CD4-positive, alpha-beta memory T cell (primary cell): ENCODE measurements at places on chromosomes 1 and 21. TPM values are rescaled to one million over a fixed set of nuclear protein-coding genes. Genes with fewer than 3 reads are reported as not detected.

GRCh38 chr1:163836481-163836880 lies 514.7 kb downstream of the NUF2 start:
- H3K27ac ChIP-seq, result no peak overlapping the region
- no peak overlapping the region for H3K4me3 ChIP-seq
- H3K36me3 ChIP-seq, result no peaks in the 10 kb centered on the region
- H3K27me3 ChIP-seq, result no peaks in the 10 kb centered on the region

DNA sequence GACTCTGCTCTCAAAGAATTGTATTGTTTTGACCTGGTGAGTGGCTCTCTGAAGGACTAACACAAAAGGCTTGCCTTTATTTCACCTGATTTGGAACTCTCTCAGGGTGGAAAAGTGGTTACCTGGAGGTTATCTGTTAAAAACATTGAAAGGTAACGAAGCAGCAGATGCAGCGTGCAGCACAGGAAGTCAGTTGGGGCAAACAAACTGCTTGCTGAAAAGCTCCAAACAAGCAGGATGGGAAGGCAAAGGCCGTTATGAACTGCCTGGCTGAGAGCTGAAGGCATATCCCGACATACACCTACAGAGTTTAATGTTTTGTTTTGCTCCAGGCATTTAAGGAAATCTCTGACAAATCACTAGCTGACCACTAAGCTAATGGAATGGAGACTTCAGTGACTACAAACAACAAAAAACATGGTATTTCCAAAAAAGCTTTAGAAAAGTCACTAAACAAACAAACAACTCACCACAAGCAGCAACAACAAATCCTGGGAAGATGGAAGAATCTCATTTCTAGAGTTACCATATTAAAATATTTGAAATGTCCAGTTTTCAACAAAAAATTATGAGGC lies 44.3 kb upstream of the BATF3 start:
- DNase-seq, result no peak
- H3K27me3 ChIP-seq, result no peaks in the 10 kb centered on the region
- H3K4me3 ChIP-seq, result no peak overlapping the region
- peaks cover 8% of the 10 kb centered on the region for H3K4me1 ChIP-seq

- H3K27ac ChIP-seq, result no peak overlapping the region
- no peak for DNase-seq
- H3K4me1 ChIP-seq, result no peaks in the 10 kb centered on the region
- no peaks in the 10 kb centered on the region for H3K27me3 ChIP-seq
- no peaks in the 10 kb centered on the region for H3K36me3 ChIP-seq
Observed at GRCh38 chr1:59110271-59110670, 186.6 kb upstream of the FGGY start.

DNA sequence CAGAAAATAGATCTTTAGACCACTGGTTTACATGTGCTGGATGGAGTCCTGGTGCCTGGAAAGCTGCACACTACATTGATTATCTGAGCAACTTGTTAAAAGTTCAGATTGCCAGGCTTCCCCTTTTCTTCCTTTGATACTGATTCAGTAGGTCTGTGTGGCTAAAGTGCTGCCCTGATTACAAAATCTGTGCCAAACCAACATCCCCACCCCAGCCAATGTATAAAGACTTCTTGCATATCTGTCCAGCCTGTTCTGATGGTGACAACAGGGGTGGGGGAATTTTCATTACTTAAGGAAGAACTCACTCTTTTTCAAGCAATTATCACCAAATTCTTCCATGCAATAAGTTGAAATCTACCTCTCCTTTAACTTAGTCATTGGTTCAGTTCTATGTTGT lies 135.5 kb downstream of the TNFSF18 start:
- DNase-seq, result no peak
- H3K27me3 ChIP-seq, result no peaks in the 10 kb centered on the region
- no peak overlapping the region for H3K4me3 ChIP-seq
- no peak overlapping the region for H3K27ac ChIP-seq
- H3K36me3 ChIP-seq, result no peaks in the 10 kb centered on the region

- H3K4me1 ChIP-seq, result peaks cover 8% of the 10 kb centered on the region
- no peaks in the 10 kb centered on the region for H3K36me3 ChIP-seq
- no peak for DNase-seq
- no peak overlapping the region for H3K27ac ChIP-seq
- no peak overlapping the region for H3K4me3 ChIP-seq
- H3K27me3 ChIP-seq, result no peaks in the 10 kb centered on the region
Observed at GRCh38 chr1:9008236-9008635, 18.0 kb downstream of the SLC2A7 start.

DNA sequence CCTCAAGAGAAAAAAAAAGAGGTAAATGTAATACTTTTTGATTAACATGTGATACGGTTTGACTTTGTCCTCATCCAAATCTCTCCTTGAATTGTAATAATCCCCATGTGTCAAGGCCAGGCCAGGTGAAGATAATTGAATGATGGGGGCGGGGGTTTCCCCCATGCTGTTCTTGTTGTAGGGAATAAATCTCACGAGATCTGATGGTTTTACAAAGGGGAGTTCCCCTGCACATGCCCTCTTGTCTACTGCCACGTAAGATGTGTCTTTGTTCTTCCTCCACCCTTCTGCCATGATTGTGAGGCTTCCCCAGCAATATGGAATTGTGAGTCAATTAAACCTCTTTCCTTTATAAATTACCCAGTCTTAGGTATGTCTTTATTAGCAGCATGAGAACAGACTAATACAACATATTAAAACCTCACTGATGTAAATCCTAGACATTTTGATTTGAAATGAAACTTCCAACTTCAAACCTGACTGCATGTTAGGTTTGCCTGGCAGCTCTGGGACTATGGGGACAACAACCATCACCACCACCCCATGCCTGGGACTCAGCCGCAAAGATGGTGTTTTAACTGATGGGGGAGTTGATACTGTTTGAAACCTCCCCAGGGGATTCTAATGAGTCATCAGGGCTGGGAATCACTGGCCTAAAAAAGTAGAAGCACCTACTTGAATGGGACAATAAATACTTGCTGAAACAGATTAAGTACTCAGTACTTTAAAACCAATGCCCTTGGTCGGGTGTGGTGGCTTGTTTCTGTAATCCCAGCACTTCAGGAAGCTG lies 32.8 kb upstream of the BACH1 start:
- no peaks in the 10 kb centered on the region for H3K27me3 ChIP-seq
- no peak for DNase-seq
- no peaks in the 10 kb centered on the region for H3K36me3 ChIP-seq
- no peak overlapping the region for H3K27ac ChIP-seq

GRCh38 chr1:25651824-25652741 lies 35.5 kb downstream of the MAN1C1 start:
- no peaks in the 10 kb centered on the region for H3K36me3 ChIP-seq
- H3K4me1 ChIP-seq, result peaks cover 23% of the 10 kb centered on the region
- H3K27me3 ChIP-seq, result no peaks in the 10 kb centered on the region
- no peak overlapping the region for H3K4me3 ChIP-seq

- no peak overlapping the region for H3K27ac ChIP-seq
- H3K36me3 ChIP-seq, result no peaks in the 10 kb centered on the region
- H3K4me1 ChIP-seq, result no peaks in the 10 kb centered on the region
- no peak overlapping the region for H3K4me3 ChIP-seq
Observed at GRCh38 chr21:36551731-36552433, 72.0 kb upstream of the CLDN14 start.

DNA sequence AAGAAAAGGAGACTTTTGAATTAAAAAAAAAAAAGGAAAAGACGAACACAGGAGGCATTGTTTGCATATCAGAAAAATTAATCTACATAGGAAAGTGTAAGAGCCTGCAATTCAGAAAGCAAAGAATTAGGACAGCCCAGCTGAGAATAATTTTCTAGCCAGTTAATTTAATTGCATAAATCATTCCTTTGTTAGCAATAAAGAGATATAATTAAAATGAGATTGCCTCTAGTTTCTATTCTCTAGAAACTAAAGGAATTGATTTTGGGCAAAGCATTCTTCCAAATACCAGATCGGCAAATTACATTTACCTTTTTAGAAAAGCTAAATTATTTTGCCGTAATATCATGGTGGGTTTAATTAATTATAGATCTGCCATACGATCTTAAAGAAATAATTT lies 46.0 kb downstream of the NUF2 start:
- H3K36me3 ChIP-seq, result no peaks in the 10 kb centered on the region
- H3K27me3 ChIP-seq, result no peaks in the 10 kb centered on the region
- no peak overlapping the region for H3K4me3 ChIP-seq
- H3K27ac ChIP-seq, result no peak overlapping the region
- DNase-seq, result no peak

- no peak overlapping the region for H3K4me3 ChIP-seq
- peaks cover 8% of the 10 kb centered on the region for H3K4me1 ChIP-seq
- H3K27me3 ChIP-seq, result no peaks in the 10 kb centered on the region
Observed at GRCh38 chr1:206498685-206499084, 8.6 kb upstream of the RASSF5 start.

DNA sequence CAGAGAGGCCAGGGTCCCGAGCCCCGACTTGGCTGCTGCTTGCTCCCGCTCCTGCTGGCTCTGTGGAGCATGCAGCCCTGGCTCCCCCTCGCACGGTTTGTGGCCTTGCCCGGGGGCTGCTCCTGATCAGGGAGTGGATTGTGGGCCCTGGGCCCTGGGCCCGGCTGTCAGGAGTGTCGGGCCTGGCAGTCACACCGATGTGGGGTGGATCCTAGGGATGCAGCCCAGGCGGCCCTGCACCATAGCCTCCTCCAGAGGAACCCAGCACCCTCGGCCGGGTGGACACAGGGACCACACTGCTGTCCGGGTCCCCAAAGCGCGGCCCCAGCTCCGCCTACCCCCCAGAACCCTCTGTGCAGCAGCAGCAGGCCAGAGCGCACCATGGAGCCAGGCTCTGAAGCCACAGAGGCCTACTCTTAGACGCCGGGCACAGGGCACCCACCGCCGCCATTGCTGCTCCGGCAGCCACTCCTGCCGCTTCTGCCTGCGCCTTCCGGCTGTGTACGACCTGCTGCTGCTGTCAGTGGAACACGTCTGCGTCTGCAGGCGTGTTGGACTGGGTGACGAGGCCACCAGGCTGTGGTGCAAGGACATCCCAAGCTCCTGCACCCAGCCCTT lies 9.4 kb downstream of the SLX9 start:
- H3K4me1 ChIP-seq, result peaks cover 9% of the 10 kb centered on the region
- DNase-seq, result no peak
- no peaks in the 10 kb centered on the region for H3K27me3 ChIP-seq
- H3K27ac ChIP-seq, result no peak overlapping the region

- no peaks in the 10 kb centered on the region for H3K36me3 ChIP-seq
- H3K4me3 ChIP-seq, result no peak overlapping the region
- DNase-seq, result no peak
- no peaks in the 10 kb centered on the region for H3K4me1 ChIP-seq
- no peaks in the 10 kb centered on the region for H3K27me3 ChIP-seq
- H3K27ac ChIP-seq, result no peak overlapping the region
Observed at GRCh38 chr1:242788771-242789170, 264.3 kb upstream of the PLD5 start.

DNA sequence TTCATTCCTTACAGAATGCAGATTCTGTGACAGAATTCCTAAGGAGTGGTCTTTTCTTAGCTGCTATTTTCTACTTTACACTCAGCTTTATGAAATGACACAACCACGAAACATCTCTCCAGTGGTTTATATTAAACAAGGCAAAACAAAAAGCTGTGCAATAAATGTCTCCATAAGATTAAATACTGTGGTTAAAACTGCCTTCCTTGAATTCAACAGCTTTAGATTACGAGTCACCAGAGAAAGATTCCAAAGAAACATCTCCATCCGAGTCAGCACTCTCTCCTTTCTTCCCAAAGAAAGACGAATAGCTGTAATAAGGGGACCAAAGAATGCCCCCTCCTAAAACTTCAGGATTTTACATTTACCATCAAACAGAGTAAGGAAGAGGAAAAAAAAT lies 4.6 kb upstream of the C1orf87 start:
- no peak overlapping the region for H3K27ac ChIP-seq
- no peak overlapping the region for H3K4me3 ChIP-seq
- no peak for DNase-seq
- H3K36me3 ChIP-seq, result no peaks in the 10 kb centered on the region
- peaks cover 3% of the 10 kb centered on the region for H3K27me3 ChIP-seq

DNA sequence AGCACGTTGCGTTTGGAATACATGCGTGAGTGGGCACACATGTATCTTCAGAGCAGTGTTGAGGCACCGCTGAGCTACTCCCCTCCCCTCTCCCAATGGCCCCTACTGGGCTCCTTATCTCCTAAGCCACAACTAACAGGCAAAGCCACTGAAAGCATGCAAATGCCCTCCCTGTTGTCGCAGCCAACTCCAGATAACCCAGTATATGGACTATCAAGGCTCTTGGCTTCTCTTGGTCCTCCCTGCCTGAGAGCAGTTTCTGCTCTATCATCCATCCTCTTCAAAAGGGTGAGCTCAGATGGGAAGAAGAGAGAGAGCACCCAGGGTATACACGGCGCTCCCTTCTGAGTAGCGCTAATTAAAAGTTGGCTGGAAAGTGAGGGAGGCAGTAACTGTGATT lies 58.5 kb upstream of the CNTN2 start:
- DNase-seq, result no peak
- no peak overlapping the region for H3K27ac ChIP-seq
- no peaks in the 10 kb centered on the region for H3K36me3 ChIP-seq
- no peaks in the 10 kb centered on the region for H3K4me1 ChIP-seq

GRCh38 chr1:212438831-212439237 lies 6.1 kb downstream of the NENF start:
- H3K27ac ChIP-seq, result no peak overlapping the region
- H3K27me3 ChIP-seq, result no peaks in the 10 kb centered on the region
- no peak overlapping the region for H3K4me3 ChIP-seq

DNA sequence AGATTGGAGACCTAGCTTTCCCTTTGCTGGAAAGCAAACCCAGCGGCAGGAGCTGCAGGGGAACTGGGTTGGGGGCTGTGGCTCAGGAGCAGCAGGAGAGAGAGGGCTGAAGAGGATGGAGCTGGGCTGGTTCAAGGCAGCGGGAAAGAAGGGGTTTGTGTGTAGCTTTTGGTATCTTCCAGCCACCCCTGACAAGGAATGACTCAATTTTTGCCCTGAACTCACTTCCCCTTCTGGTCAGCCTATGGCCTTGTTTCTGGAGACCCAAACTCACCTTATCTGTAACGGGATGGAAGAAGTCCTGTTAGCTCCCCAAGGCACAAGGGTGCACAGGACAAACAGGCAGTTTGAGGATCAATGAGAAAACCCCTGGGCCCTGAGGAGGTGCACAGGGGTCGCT lies 13.1 kb downstream of the C1orf115 start:
- no peak overlapping the region for H3K4me3 ChIP-seq
- no peak overlapping the region for H3K27ac ChIP-seq
- no peaks in the 10 kb centered on the region for H3K4me1 ChIP-seq
- no peak for DNase-seq

DNA sequence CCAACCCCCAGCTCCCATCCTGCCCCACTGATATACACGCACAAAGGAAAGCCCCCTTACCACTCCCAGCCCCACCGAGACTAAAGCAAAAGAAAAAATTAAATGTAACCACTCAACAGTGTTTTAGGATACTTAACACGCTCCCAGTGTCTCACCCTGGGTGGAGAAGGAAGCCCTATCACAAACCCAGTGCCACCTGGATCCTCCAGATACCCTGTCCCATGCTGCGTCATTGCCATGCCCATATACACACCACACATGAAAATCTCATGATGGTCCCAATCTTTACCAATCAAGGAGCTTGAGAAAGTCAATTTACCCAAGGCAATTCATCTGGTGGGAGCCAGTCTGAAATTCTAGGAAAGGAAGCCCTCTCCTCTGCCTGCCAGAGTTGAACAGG lies 11.2 kb downstream of the KIAA1614 start:
- DNase-seq, result no peak
- H3K27ac ChIP-seq, result no peak overlapping the region
- H3K36me3 ChIP-seq, result no peaks in the 10 kb centered on the region
- no peaks in the 10 kb centered on the region for H3K4me1 ChIP-seq
- no peaks in the 10 kb centered on the region for H3K27me3 ChIP-seq

Gene CRNN
- not detected for total RNA-seq

Gene KRTAP11-1
- not detected for total RNA-seq

Gene AQP10
- not detected for total RNA-seq

Gene SMIM1
- total RNA-seq, result 3.1 TPM

Gene CFAP107
- total RNA-seq, result not detected

Gene FAM3B
- total RNA-seq, result not detected
